Left colon (tissue), 2 donors: ENCODE measurements at places on chromosomes 7 and 10. TPM values are rescaled to one million over a fixed set of nuclear protein-coding genes. Genes with fewer than 3 reads are reported as not detected.

The RASSF4 gene
- total RNA-seq: 44.7 TPM

The GPER1 gene
- total RNA-seq: 7.2 TPM

The CALML5 gene
- total RNA-seq: not detected

The THAP5 gene
- total RNA-seq: 15.7 TPM

The STEAP4 gene
- total RNA-seq: 3.8 TPM

The GNAT3 gene
- not detected for total RNA-seq

The CLDN3 gene
- 781 TPM for total RNA-seq

The ZDHHC4 gene
- 51.1 TPM for total RNA-seq

The ZNF394 gene
- 37.2 TPM for total RNA-seq

The GIMAP7 gene
- total RNA-seq: 8.7 TPM

The CCDC3 gene
- 1.0 TPM for total RNA-seq

The HOXA10 gene
- total RNA-seq: 23.4 TPM

The MMP21 gene
- total RNA-seq: not detected

The PRKCQ gene
- total RNA-seq: 0.89 TPM

The SORBS1 gene
- total RNA-seq: 120 TPM

The CHST3 gene
- 1.1 TPM for total RNA-seq

The NT5C2 gene
- total RNA-seq: 99.3 TPM

The TEX47 gene
- not detected for total RNA-seq

The MMD2 gene
- total RNA-seq: not detected

The PTPRE gene
- 36.1 TPM for total RNA-seq

The HABP2 gene
- total RNA-seq: not detected

The SCIN gene
- 76.6 TPM for total RNA-seq

The PTPRZ1 gene
- total RNA-seq: 0.12 TPM

The MYH16 gene
- not detected for total RNA-seq
